ENCODE measurements at places on chromosomes 7 and 10.

- DNase-seq: no peak
Measured at GRCh38 chr10:111267673-111268072, 190.8 kb downstream of the ADRA2A start.

DNA sequence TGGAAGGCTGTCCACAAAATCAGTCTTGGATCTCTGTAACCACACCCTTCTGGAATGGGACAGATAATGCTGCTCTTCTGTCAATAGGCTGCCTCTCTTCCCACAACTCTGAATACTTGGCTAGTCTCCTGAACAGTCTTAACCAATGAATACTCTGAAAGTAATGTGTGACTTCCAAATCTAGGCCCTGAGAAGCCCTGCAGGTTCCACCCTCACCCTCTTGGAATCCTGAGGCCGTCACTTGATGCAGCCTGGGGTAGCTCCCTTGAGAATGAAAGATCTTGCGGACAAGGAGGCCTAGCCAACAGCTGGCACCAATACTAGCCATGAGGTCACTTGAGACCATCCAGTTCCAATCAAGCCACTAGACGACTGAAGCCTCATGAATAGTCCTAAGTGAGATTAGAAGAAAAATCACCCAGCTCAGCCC, 109.2 kb downstream of the ARHGAP12 start:
- no peak for DNase-seq

GRCh38 chr10:29009464-29009863, 279.4 kb upstream of the LYZL1 start:
- DNase-seq: no peak

- DNase-seq: no peak
Measured at GRCh38 chr7:12385364-12385786, 18.3 kb downstream of the VWDE start.

- no peak for DNase-seq
Measured at GRCh38 chr7:31267486-31267885, 73.0 kb downstream of the NEUROD6 start.

DNA sequence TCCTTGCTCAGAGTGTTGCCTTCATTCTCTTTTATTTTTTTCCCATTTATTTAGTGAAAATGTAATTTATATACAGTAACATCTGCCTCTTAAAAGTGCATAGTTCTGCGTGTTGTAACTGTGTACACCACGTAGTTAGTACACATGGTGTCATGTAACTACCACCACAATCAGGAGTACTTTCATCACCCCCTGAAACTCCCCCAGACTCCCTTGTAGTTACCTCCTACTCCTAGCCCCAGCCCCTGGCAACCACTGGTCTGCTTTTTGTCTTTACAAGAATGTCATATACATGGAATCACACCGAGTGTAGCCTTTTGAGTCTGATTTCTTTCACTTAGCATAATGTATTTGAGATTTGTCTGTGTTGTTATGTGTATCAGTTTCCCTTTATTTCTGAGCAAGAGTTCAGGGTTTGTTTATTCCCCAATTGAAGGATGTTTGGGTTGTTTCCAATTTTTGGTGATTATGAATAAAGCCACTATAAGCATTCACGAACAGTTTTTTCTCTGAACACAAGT, 50.6 kb downstream of the GRK5 start:
- DNase-seq: no peak

- no peak for DNase-seq
Measured at GRCh38 chr7:112946350-112946749, 140.3 kb downstream of the GPR85 start.

- DNase-seq: no peak
Measured at GRCh38 chr7:150397346-150398107, 18.4 kb downstream of the ZNF775 start.

DNA sequence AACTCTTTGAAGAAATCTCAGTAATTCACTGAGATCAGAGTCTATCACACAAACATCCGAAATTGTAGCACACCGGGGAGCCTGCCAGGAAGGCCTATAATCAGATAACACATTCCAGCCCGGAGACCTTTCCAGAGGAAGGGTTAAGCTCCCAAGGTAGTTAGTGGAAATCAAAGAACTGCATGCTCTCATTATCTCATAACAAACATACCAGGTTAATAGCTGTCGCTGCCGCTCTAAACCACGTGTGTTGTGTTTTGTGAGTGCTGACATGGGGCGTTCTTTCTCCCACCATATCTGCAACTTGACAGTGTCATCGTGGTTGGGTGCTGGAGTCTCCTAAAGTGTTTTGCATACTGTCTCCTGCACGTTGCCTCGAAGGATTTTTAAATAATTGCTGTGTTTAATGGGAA, 120.7 kb upstream of the CARD11 start:
- DNase-seq: no peak

GRCh38 chr7:156095908-156096539, 283.8 kb upstream of the SHH start:
- DNase-seq: no peak

GRCh38 chr10:73886661-73887293, 12.4 kb upstream of the CAMK2G start:
- no peak for DNase-seq

DNA sequence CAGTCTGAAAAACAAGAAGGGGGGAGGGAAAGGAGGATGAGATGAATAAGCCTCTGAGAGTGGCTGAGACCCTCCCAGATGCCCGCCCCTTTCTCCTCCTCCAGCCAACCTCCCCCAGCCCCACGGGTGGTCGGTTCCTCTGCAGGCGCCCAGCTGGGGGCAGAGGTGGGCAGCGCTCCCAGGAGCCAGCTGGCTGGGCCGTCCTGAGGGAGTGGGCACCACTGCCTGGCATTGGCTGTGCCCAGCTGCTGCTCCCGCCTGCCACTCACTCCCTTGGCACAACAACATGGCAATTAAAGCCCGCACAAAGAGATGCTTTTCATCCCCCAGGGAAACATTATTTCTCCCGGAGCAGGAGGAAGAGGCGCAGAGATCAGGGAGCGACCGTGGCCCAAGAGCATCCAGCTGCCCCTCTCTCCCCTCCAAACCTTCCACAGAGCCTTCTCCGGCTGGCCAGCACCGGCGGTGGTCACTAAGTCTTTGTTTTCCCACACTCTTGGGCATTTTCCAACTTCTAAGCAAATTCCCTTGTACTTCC, 107.2 kb downstream of the SPDYE5 start:
- peak; percentile 73 for DNase-seq

- no peak for DNase-seq
Measured at GRCh38 chr10:125014086-125014830, 72.3 kb downstream of the ZRANB1 start.

DNA sequence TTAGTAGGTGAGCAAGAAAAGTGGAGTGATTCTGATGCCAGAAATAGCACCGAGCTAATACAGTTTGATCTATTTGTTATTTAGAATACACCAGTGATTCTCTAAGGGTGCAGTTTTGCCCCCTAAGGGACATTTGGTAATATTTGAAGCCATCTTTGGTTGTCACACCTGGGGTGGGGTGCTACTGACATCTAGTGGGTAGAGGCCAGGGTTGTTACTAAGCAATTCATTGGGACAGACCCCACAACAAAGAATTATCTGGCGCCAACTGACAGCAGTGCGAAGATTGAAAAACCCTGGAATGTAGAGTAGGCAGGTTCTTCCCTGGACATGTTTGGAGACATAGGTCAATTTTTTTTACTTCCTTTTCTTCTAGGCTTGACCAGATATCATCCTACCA, 14.6 kb downstream of the PALS2 start:
- no peak for DNase-seq

DNA sequence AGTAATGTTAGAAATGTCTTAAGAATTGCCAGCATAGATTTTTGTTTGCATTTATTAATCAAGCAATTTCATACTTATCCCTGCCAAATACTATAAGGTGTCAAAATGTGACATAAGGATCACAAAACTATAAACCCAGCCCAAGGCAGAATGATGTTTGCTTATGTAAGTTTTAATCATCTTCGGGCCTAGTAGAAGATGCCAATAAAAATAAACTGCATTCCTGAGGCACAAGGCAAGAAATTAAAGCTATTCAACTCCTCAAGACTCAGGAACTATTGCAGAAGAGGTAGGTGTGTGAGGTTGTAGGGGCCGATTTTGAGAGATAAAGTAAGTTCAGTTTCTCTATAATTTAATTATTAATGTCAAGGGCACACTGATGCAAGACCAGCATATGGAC, 189.4 kb upstream of the AHR start:
- no peak for DNase-seq

GRCh38 chr10:3850999-3851937, 66.3 kb upstream of the KLF6 start:
- DNase-seq: no peak

GRCh38 chr7:148773334-148773733, 74.6 kb downstream of the CUL1 start:
- no peak for DNase-seq
